Hematopoietic multipotent progenitor cell treated with erythropoietin and hydrocortisone succinate and interleukin-3 and kit ligand, for 4 days (in vitro differentiated cells): ENCODE measurements at places on chromosomes 5 and 9.

DNA sequence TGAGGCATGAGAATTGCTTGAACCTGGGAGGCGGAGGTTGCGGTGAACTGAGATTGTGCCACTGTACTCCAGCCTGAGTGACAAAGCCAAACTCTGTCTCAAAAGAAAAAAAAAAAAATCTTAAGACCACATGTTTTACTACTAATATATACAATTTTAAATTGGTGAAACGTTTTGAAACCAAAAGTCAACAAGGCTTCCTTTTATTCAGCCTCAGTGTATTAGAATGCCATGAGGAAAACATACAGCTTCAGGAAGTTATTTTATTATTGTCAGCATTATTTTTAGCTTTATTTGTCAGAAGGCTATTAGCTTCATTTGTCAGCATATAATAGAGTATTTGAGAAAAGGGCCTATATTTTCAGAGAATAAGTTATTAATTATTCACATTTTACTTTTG is 163.9 kb upstream of the SH3GL2 start:
- DNase-seq = no peak

DNA sequence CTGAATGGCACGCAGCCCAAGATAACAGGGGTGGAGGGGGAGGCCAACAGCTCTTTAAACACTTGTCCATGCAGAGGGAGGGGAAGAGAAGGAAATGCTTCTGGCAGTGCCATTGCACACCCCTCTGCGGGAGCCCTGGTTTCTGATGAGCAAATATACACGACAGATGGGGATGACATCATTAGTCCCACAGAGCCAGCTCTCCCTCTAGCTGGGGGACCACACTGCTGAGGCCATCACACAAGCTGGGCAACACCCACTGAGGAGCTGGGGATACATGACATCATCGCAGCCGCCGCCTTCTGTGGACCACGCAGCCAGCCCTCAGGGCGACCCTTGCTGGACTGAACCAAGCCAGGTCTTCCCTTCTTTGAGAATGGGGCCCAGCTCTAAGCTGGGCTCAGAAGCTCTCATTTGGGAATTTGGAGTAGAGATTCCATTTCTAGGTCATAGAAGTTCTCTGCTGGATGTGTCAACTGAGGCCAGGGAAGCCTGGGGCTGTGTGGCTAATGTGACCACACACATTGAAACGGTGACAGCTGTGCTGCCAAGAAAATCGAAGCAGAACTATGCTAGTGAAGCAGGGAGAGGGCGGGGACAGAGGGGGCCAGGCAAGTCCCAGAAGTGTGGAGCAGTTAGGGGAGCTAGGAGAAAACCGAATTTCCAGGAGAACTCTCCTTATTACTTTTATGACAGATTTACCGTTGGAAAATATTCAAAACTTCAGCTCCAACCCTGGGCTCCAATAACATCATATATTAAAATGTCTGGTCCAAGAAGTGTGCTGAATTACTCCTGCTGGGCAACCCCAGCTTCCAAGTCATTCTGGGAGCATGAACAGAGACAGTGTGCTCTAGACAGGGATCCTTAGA is 79.5 kb downstream of the PRRT1B start:
- no peak for DNase-seq

DNA sequence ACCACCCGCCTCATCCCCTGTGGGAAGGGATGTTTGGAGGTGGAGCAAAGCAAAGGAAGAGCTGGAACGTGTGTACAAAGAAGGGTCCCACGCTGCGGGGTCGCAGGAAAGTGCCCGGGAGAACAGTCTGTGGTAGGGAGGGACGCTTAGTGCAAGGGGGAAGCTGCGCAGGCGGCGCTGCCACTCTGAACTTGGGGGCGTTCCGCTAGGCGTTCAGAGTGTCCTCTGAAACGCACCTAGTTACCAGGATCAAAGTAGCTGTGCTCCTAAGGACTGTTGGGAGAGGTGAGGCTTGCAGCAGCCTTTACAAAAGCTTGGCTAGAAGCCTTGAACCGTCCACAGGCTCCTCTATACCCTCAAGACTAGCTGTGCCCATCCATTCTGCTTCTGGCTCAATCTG is 29.3 kb upstream of the PDE8B start:
- no peak for DNase-seq

DNA sequence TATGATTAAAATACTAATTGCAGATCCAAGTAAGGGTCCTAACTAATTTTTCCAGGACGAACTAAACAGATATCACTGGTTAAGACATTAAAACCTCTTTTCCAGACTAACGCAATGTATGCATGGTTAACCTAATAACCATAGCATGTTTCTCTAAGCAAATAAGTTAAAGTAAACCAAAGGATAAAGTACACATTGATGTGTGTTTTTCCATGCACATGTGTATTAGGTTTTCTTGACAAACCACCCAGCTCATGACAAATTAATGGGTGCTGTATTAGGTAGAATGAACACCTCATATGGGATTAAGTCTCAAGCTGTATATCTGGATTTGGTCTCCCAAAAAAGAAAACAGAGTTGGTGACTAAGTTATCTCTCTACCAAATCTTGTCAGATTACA is 45.6 kb downstream of the ANKH start:
- DNase-seq = no peak

- DNase-seq = no peak
These were observed 16.3 kb downstream of the FABP6 start for GRCh38 chr5:160245506-160246086.

- DNase-seq = no peak
These were observed 61.2 kb upstream of the PHYKPL start for GRCh38 chr5:178293815-178294214.

GRCh38 chr5:155460501-155460931 is 447.0 kb downstream of the KIF4B start:
- no peak for DNase-seq

- no peak for DNase-seq
These were observed 273.1 kb upstream of the PIK3R1 start for GRCh38 chr5:67942421-67942820.

DNA sequence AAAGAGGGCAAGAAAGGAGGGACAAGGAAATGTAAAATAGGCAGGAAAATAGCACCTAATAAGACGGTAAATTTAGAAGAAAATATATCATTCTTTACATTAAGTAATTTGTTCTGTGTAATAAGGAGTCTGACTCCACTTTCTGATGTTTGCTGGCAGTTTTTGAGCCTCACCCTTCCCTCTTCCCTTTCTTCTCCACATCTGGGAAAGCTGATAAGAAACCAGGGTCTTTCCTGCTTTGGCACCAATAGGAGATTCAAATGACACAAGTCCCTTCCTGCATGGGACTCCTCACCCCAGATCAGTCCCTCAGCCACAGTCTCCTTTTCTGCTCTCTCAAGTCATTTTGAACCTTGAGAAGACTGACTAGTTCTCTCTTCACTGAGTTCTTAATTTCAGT is 31.2 kb upstream of the LECT2 start:
- peak; percentile 87 for DNase-seq

- peak; percentile 48 for DNase-seq
These were observed 6.2 kb upstream of the ERGIC1 start for GRCh38 chr5:172827841-172828240.

DNA sequence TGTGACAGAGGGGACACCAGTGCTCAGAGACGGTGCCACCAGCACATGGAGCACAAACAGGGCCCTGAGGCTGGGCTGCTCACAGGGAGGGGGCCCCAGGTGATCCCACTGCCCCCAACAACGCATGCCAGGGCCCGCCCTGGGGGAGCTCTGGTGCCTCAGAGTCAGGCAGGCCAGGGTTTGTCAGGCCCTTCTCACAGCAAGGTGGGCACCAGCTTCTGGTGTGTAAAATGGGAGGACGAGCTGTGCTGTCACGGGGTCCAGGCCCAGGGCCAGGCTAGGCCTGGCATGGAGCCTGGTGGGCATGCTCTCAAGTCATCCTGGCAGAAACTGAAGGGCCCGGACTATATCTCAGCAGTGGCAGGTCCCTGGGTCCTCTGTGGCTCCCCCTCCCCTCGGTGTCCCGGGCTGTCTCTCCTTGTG is 34.5 kb downstream of the PRRT1B start:
- DNase-seq = no peak

GRCh38 chr5:22596404-22596970 is 256.7 kb downstream of the CDH12 start:
- DNase-seq = no peak

DNA sequence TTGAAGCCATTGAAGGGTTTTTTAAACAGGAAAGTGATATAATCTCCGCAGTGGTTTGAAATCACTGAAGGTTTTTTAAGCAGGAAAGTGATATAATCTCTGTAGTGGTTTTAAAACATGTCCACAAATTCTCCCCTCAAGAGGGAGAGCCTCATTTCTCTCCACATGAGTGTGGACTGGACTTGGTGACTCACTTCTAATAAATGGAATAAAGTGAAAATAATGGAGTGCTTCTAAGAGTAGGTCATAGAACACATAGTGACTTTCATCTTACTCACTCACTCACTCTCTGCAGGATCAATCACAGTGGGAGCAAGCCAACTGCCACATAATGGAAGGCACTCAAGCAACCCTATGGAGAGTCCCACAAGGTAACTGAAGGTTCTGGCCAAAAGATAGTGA is 12.0 kb downstream of the CTNNAL1 start:
- peak; percentile 47 for DNase-seq

- no peak for DNase-seq
These were observed 143.9 kb downstream of the DMRTA1 start for GRCh38 chr9:22590336-22591033.

DNA sequence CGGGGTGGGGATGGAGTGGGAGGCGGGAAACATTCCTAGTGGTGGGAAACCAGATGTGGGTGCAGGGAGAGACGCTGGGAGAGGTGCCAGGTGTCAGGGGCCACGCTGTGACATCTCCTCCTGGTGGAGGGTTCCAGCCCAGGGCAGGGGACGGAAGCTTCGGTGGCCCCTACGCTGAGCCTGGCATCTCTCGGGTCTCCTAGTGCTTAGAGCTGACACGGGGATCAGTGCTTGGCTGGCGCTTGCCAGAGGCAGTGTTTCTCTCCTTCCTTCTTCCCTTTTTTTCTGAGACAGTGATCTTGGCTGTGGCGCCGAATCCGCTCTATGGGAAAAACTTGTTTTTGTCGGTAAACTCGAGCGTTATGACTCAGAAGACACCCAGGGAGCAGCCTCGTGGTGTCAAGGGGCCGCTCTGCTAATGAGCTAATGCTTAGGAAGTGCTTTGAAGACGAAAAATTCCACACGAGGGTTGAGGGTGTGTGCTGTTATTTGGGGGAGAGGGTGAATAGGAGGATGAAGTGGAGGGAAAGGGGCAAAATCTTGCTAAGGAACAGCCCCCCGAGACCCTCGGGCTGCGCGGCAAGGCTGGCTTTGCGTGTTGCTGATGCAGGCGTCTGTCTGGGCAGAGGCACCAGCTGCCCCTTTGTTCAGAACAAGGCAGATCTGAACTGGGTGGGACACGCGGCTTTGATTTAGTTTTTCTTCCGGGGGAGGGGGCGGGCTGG is 20.4 kb upstream of the IER5L start:
- DNase-seq = peak; percentile 18

DNA sequence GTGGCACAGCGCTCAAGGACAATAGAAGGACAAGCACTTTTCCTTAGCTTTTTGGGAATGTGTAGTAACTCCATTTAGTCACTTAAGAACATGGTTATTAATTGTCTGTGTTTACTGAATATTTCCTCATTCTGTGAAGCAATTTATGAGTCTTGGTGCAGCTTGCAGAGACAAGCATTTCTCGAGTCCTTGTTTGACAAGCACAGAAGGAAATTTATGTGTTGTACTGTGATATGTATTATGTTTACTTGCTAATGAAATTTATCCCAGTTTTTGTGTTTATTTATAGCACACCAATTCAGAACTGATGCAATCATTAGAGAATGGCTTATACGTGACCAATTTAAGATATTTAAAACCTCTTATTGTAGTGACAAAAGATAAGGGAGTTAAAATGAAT is 168.6 kb downstream of the PRELID2 start:
- no peak for DNase-seq

DNA sequence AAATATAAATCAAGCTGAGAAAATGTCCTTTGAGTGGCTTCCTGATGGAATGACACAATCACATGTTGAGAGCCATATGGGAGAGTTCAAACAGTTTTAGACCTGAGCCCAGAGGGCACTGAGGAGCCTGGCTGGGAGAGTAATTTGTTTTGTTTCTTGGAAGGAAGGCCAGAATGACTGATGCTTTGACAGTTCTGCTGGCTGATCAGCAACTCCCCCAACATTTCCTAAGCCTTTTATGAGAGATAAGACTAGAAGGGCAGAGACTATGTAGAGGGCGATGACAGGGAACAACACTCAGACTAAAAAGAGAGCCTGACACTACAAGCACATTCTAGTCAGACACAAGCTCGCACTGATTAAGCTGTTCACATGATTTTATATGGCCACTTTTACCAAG is 169.2 kb downstream of the COX7C start:
- DNase-seq = no peak

- no peak for DNase-seq
These were observed 104.3 kb downstream of the PDE4D start for GRCh38 chr5:59789197-59789596.

- no peak for DNase-seq
These were observed 201.7 kb upstream of the PANK3 start for GRCh38 chr5:168780888-168781287.

DNA sequence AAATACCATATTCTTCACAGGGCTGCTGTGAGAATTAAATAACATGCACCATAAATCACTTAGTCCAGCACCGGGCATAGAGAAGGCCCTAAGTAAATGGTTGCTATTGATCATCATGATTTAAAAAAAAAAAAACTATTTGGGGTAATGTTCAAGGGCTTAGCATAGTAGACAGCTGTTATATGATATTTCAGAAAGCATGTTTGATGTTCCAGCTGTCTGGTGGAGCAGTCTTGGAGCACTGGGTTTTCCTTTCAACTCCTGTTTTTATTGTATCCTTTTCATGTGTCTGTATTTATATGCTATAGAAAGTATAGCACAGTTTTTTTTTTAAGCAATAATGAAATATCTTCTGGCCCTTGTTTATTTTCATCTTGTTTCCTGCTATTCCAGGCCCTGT is 28.0 kb upstream of the TOMM5 start:
- DNase-seq = no peak

- DNase-seq = no peak
These were observed 52.5 kb downstream of the IQGAP2 start for GRCh38 chr5:76455531-76456133.

DNA sequence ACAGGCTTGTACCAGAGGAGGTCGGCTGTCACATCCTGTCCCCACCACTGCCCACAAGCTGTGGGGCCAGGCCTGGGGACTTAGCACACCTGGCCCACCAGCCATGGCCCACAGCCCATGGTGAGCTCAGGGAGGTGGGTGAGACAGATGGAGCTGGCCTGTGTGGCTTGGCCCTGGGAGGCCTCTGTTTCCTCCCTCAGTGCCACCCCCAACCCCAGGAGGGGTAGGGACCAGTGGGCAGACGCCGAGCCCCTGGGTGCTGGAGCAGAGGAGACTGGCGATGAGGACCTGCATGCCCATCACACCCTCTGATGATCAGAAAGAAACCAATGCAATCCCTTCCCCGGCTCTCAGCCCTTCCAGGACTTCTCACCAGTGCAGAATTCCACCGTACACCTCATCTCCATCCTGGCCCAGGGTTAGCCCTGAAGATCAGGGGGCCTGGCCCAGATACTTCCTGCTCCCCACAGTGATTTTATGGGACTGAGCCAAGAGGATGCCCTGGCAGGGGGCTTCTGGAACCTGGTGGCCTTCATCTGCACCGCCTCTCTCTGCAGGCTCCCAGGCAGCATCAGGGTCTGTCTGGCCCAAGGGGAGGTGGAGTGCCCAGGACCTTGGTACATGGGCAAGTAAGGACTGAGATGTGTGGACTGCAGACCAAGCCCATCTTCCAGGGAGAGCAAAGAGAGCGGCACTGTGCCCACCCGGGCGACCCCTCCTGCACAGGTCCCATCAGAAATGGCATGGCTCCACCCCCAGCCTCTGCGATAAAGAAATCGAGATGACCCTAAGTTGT is 16.9 kb upstream of the NKD2 start:
- no peak for DNase-seq
